Stomach (tissue), 19 donors: ENCODE measurements at places on chromosomes 7 and 10. TPM values are rescaled to one million over a fixed set of nuclear protein-coding genes. Genes with fewer than 3 reads are reported as not detected.

The LIPM gene
- not detected for total RNA-seq

The HYAL4 gene
- total RNA-seq, result not detected

The ZNF804B gene
- total RNA-seq, result not detected

The NODAL gene
- total RNA-seq, result not detected

The CACNB2 gene
- 16.9 TPM for total RNA-seq

The MINPP1 gene
- 12.7 TPM for total RNA-seq

The SKIDA1 gene
- not detected for total RNA-seq

GRCh38 chr10:22436526-22436892, 91.2 kb downstream of the SPAG6 start:
- no peak for DNase-seq

DNA sequence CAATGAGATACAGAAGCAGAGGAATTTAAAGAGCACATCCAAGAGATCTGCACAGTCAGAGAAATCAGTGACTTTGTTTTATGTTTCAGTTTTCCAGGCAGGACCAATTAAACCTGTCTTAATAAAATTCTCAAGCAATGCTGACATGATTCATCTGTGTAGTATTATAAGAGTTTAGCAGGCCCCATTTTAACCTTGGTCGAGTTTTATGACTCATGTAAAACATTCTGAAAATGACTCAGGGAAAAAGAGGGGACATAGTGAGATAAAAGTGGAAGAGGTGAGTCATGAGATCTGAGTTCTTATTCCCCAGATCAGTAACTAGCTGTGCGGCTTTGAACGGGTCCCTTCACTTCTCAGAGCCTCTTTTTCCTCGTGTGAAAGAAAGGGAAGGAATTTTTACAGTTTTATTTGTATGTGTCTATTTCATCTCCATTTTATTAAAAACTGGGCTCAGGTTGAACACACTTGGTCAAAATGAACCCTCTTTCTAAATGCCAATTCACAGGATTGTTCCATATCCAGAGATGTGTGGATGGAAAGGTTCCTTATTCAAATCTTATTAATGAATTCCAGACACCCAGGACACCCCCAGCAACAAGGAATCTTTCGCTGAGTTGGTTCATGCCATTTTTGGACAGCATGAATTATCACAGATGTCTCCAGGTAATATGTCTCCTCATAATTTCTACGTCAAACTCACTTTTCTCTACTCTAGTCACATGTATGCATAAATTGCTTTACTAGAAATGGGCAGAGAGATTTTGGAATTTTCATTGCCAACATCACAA, 143.2 kb downstream of the JAZF1 start:
- peak; percentile 66 for DNase-seq

DNA sequence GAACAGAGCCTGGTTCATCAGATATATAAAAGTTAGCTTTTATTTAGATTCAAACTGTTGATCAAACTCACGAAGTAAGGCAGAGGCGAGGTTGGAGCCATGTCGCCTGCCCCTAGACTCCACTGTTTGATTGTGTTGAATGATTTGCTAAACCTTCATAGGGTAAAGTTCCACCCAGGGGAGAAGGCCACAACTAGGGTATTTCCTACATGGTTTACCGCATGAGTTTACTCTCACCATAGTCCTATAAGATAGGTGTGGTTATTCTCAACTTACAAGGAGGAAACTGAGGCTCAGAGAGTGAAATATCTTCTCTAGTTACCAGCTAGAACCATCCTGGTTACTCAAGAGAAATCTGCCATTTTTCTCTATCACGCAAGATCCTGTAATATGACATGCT, 31.8 kb downstream of the ARHGAP22 start:
- no peak for DNase-seq

DNA sequence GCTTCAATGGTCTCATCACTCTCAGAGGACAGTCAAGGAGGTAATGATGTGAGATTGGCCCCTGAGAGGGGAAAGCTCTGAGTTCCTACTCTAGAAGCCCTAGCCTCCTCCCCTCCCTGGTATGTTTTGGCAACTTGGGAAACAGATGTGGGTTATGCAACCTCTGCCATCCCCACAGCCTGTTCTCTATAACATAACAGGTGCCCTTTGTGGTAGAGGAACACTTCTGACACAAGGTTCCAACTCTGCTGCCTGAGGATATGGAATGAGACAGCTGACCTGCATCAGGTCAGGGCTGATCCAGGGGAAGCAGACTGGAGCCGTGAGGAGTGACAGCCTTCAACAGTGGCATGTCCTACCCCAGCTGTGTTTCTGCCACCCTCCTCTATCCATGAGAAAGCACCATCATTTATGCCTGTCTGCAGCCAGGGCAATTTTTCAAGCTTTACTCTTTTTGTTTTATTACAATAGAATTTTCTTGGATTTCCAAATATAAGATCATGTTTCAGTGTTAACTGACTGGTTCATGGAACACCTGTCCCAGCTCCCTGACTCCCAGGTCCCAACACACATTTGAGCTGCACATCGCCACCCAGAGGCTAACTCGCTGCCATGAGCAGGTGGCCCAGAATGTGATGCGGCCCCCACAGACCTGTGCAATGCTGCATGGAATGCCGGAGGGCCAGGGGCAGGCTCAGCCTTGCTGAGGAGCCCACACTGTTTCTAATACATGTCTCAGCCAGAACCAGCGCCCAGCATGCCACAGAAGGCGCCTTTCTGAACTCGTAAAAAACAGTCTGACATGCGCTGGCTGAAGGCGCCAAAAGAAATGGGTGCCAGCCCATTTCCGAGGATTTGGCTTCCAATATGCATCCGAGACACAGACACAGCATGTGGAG, 124.8 kb upstream of the CHST15 start:
- DNase-seq, result no peak

- DNase-seq, result no peak
These were observed 520 bp downstream of the MOSPD3 start for GRCh38 chr7:100612730-100613390.

DNA sequence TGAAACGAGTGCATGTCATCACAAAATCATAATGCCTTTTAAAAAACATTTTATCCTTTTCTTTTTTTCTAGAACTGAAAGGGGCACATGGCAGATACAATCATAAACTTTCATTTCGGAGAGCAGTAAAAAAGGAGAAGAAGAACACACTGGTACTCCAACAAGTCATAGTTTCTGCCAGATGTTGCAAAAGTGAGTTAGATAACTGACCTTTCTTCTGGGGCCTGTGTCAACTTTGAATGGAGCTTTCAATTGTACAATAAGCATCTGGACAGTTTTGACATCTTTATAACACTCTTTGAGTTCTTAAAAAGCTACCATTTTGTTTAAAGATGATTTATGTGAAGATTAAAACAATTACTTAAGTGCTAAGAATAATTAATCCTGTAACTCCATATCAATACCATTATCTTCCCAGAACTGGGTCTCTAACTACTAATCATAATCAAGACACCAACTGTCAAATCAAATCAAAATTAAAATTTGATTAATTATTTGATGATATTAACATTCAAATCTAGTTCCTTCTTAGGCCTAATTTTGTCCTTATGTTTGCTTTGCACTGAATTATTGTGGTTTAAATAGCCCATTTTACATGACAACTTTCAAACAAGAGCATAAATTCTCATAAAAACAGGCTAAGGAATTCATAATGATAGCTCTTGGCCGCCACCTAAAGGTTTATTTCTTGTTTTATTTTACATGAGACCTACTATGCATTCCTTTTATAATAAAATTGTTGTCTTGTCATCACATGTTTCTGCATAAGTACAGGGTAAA, 19.5 kb upstream of the ITGB8 start:
- DNase-seq, result peak; percentile 62

DNA sequence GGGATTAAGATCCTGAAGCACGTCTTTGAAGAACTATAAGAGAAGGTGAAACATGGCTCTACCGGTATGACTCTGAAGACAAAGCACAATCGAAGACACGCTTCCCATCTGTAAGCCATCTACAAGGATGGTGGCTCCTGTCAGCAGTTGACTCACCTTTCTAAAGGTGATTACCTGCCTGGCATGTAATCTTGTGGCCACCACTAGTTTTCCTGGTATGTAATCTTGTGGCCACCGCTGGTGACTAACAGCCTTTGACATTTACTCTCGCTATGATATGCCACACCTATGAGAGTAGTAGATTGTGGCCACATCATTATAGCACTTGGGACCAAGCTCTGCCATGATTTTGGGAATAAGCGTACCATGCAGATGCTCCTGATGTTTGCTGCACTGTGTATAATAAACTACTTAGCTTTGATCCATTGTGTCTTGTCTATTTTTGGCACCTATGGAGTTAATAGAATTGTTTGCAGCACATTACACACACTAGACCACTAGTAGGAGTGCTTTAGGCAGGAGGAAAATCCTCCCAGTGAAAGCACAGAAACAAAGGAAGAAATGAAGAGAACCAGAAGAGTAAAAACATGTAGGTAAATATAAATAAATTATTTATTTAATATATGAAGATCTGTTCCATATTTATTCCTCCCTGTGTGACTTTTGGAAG, 59.8 kb downstream of the VAX1 start:
- DNase-seq, result no peak
